ENCODE measurements at places on chromosomes 4 and X.
A peak's percentile ranks its signal among the peaks of the same experiment; 100 is the strongest.

DNA sequence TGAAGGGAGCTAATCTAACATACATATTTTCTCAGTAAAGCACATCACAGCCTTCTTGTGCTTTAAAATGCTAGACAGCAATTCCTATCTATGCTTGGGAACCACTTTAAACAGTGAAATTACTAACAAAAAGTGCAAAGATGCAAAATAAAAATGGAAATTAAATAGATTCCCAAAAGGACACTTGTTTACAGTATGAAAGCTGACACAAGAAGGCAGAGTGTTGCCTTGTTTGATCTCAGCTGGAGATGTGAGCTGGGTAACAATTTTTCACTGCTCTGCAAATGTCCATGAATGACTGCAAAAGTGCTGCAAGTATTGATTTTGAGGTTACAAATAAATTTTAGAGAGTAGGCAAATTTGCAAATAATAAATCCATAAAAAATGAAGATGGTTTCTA is 22.3 kb downstream of the GRIA2 start:
- no peak for DNase-seq

DNA sequence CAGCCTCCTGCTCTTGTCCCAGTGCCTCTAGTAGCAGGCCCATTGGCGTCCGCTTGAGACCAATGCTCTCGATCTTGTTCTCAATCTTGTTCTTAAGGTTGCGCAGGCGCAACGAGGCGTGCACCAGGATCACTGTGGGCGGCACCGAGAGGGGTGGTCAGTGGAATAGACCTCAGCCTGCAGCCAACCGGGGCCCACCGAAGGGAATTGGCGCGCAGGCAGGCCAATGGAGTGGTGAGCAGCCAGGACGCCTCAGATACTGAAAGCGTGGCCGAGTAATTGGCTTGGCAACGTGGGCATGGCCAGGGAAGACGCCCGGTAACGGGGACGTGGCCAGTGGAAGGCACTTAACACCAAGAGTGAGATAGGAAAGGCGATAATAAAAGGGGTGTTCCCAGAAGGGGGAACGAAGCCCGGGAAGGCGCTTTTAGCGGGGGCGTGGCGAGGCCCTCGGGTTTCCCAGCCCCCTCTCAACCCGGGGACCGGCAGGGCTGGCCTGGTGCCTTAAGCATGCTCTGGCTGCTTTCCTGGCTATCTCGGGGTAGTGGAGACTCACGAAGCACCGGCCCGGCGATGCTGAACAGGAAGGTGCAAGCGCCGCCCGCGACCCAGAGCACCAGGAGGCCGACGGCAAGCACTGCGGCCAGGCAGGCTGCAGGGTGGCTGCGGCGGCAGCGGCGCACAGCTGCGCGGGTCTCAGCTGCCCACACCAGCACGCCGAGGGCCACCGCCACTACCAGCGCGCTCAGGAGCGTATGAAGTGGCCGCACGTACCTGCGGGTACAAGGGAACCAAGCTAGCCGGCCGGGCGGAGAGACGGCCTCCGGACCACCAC is 1.7 kb downstream of the PRAF2 start:
- no peak for DNase-seq

GRCh38 chrX:20204351-20204750 is 62.4 kb downstream of the RPS6KA3 start:
- no peak for DNase-seq

GRCh38 chr4:145881989-145882388 is 56.6 kb downstream of the ZNF827 start:
- no peak for DNase-seq

- DNase-seq = no peak
These were observed 4.4 kb upstream of the ADH1C start for GRCh38 chr4:99356992-99357391.

- DNase-seq = no peak
These were observed 178.4 kb upstream of the GALNT7 start for GRCh38 chr4:172989984-172990820.

GRCh38 chr4:184417802-184418511 is 56.4 kb downstream of the IRF2 start:
- DNase-seq = no peak

DNA sequence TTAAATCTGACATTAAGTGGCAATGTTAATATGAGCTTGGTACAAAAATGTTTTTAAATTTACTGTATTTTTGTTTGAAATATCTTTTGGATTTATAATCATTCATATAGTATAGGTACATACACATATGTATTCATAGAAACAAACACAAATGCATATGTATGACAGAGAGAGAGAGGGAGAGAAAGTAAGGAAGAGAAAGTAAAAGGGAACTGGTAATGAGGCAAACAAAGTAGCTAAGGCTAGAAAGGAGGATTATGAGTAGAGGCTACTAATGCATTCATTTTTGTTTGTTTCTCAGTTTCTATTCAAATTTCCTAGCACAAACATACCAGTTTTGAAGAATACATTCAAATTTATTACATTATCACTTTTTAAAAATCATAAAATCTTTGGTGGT is 132.4 kb downstream of the GLRA3 start:
- no peak for DNase-seq

DNA sequence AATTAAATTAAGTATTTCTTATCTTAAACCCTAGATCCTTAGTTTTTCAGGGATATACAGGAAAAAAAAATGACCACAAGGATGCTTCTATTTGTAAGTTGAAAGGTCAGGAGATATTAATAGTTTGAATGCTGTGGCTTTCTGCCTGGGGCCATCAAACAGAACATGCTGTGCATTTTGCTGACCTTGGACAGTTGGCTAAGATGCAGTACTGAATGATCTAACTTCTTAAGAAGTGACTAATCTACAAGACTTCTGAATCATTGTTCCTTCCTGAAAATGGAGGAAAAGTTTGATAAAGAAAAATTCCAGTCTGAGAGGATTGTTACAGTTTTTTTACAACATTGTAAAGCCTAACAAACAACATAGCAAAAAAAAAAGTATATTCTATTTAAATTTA is 237.8 kb upstream of the JADE1 start:
- no peak for DNase-seq

- DNase-seq = no peak
These were observed 8.5 kb downstream of the NSG1 start for GRCh38 chr4:4395371-4395770.

GRCh38 chrX:22147214-22147613 is 115.1 kb downstream of the PHEX start:
- no peak for DNase-seq

- no peak for DNase-seq
These were observed 708.4 kb upstream of the FRG1 start for GRCh38 chr4:189232274-189232673.

- DNase-seq = no peak
These were observed 61.2 kb upstream of the CAMK2D start for GRCh38 chr4:113822555-113823290.

DNA sequence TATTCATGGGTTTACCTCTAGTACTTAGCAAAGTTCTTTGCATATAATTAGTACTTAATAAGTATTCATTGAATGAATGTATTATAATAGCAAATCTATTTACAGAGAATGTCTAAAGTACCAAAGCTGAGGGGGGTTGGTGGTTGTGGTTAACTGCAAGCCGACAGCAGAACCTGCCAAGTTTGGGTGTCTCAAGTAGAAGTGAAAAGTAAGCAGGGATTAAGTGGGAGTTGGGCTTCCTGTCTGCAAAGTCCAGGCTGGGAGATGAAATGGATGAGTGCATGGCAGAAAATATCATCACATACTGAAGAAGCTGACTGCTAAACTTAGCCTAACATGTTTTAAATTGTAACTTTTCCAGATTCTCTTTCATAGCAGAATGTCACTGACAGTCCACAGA is 169.6 kb downstream of the CAMK2D start:
- no peak for DNase-seq

DNA sequence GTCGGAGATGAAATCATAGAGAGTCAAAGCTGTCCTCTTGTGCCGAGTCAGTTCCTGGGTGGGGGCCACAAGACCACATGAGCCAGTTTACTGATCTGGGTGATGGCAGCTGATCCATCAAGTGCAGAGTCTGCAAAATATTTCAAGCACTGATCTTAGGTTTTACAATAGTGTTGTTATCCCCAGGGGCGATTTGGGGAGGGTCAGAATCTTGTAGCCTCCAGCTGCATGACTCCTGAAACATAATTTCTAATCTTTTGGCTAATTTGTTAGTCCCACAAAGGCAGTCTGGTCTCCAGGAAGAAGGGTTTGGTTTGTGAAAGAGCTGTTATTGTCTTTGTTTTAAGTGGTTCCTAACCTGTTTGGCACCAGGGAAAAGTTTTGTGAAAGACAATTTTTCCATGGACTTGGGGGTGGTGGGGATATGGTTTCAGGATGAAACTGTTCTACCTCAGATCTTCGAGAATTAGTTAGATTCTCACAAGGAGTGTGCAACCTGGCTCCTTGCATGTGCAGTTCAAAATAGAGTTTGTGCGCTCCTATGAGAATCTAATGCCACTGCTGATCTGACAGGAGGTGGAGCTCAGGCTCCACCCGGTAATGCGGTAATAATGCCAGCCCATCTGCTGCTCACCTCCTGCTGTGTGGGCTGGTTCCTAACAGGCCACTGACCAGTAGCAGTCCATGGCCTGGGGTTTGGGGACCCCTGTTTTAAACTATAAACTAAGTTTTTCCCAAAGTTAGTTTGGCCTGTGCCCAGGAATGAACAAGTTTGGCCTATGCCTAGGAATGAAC is 29.2 kb downstream of the METAP1 start:
- DNase-seq = peak; percentile 61

DNA sequence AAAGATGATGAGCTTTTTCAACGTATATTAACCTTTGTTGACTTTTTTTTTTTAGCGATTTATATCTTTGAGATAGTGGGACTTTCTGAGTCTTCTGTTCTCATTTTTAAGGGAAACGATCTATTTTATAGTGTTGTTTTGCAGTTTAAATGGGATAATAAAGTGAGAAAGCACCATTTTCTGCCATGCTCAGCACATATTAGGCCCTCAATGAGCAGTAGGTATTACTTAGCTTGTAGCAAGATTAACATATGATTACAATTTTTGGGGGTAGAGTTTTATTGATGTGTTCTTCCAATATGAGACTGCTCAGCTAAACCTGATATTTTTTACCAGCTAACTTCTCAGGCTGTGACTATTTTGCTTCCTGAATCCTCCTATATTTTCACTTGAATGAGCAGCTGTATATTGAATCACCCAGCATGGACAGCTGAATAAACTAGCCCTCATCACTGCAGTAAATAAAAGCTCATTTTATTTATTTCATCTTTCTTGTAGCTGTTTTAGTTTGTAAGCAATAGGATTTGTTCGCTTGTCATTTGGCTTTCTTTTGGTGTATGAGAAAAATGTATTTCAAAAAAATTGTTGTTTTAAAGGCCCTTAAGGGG is 43.7 kb downstream of the UGT8 start:
- DNase-seq = no peak

DNA sequence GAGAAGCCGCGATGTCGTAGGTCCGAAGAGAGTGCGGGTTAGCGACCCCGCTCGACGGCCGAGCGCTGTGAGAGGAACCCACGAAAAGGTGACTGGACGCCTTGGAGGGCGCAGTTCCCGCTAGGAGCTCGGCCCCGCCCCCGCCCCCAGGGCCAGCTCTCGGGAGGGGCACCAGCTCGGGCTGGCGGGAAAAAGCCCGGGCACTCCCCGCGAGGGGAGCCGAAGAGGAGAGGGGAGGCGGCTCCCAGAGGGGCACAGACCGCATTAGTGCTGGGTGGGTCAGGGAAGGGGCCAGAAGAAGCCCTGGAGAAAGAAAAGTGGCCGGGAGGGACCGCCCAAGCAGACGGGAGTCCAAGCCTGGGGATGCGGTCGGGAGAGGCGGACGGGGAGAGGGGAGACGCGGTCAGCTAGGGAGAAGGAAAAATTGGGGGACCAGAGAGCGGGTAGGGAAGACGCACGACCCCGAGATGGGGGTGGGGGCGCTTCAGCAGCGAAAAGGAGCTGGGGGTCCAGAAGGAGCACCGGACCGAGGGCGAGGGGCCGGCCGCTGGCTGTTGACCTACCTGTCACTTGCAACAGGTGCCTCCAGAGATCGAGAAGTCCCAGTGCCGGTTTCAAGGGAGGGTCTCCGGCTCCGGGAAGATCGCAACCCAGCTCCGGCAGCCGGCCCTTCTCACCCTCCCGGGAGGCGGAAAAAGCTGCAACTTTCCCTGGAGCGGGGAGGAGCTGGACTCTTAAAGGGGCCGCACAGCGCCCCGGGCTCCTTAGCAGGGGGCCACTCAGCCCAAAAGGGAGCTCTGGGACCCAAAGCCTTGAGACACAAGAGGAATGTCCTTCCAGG is at the start of gene SYTL4:
SYTL4 (minus strand) TSS at position 681 of the 841 bp plus-strand sequence. CDS start 30,084 bp downstream, outside the sequence.
- peak; percentile 59 for DNase-seq

DNA sequence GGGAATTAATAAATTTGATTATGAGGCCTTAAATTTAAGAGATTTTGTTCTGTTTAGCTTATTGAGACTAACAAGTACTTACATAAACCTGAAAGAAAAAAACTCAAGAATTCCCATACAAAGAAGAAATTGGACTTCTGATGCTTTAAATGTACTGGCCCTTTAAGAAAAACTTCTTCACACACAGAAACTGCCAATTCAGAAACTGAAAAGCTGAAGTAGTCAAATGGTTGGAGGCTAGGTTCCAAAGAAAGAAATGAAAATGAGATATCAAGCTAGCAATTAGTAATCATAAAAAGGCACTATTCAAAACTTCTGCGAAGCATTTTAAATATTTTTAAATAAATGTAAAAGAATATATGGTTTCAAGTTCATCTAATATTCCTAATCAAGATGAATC is 151.3 kb downstream of the THOC2 start:
- DNase-seq = no peak

Data from D341Med (cell line).